ENCODE measurements at places on chromosomes 2 and 18. TPM values are rescaled to one million over a fixed set of nuclear protein-coding genes. Genes with fewer than 3 reads are reported as not detected.
A peak's percentile ranks its signal among the peaks of the same experiment; 100 is the strongest.

DNA sequence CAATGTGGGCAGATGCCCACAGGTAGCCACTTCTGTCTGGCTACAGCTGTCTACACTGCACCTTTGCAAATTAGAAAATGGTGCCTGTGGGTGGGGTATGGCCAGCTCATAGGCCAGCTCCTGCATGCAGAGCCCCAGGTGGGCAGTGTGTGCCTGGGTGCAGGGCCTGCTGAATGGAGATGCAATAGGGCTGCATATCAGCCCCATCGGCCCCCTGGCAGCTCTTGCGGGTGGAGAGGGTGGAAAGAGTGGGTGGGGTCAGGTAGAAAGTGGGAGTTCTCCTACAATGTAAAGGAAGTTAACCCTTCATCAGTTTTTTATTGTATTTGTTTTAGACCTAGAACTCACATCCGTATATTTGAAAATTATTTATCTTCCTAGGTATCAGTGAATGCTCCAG is 37.1 kb downstream of the FBLN7 start:
- DNase-seq: no peak

- peak; percentile 88 for DNase-seq
Observed at GRCh38 chr2:111694700-111695101, 189.3 kb downstream of the ANAPC1 start.

DNA sequence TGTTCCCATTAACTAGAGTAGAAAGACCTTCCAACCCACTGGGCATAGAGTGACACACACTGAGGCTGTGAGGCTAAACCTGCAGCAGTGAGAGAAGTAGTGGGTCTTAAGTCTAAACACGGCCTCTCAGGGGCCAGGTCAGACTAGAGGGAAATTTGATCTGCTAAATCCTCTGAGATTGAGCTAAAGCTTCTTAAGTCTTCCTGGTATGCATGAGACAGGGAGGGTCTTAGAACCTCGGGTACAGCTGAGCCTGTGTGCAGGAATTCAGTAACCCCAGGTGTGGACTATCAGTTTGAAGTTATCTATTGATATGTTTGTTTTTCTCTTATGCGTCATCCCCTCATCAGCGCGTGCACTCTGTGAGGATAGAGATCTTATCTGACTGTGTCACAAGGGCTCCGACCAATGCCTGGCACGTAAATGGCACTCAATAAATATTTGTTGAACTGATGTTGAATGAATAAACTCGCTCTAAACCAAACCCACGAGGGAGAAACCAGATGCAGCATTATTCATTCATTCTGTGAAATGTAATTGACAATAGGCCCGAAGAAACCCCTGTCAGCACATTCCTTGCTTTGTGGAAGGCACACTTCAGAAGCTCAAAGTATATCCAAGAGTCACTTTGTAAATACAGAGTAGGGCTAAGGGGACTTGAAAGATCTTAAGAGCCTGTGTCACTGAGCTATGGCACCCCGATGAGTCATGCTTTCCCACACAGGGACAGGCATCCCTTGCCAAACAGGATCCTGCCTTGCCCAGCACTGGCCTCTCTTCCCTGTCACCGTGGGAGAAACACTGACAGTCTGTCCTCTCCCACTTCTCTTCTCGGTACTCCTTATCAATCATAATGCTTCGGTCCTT is 21.7 kb upstream of the RAB10 start:
- peak; percentile 73 for DNase-seq

DNA sequence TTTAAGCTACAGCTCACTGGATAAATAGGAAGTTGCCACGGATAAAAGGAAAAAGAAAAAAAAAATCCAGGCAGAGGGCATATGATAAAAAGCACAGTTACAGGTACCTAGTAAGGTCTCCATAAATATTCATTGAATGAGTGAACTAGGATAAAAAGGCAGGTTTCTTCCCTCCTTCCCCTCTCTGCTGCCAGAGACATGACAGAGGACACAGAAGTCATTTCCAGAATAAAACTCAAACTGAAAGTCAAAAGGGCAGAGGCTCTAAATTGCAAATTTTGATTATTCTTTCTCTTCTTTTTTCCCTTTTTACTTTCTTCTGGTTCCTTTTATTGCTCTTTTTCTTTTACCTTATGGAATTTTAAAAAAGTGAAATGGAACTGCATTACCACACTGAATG is 7.7 kb downstream of the CD302 start:
- DNase-seq: no peak

- DNase-seq: peak; percentile 24
Observed at GRCh38 chr2:149561309-149561926, 26.2 kb downstream of the MMADHC start.

GRCh38 chr18:57404345-57404744 is 30.8 kb upstream of the ONECUT2 start:
- no peak for DNase-seq

GRCh38 chr2:133393895-133394294 is 174.4 kb downstream of the NCKAP5 start:
- DNase-seq: no peak

DNA sequence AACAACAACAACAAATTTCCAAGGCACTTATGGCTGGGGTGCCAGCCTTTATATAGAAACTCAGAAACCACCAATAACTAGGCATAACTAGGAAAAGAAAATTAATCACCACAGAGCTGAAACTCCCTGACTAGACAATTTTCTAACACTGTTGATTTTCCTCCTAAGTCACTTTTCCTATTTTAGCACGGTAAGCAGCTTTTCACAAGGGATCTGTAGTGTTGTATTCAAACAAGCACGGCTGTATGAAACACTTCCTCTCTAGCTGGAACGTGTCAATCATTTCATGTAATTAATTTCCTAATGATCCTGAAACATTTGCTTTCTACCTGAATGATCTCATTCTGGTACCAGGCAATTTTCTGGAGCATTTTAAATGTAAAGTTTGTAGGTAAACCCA is 645.0 kb downstream of the IRS1 start:
- no peak for DNase-seq

DNA sequence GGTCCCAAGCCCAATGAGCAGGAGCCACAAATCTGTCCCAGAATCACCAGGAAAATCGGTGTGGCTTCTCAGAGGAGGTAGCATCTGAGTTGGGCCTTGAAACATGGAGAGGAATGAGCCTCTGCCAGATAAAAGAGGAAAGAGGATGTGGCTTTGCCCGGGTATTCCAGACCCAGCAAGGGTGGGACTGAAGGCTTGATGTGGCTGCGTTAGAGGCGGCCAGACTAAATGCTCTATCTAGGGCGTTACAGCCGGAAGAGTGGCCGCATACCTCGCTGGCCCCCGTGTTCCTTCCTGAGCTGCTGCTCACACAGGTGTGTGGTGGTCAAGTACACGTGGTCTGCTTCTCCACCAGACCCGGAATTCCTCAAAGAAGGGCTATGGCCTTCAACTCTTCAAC is 33.9 kb upstream of the POMC start:
- DNase-seq: no peak

GRCh38 chr2:240581811-240582210 is 4.7 kb upstream of the CAPN10 start:
- DNase-seq: no peak

- DNase-seq: peak; percentile 68
Observed at GRCh38 chr18:49277395-49278036, 182.9 kb downstream of the DYM start.

GRCh38 chr2:85596026-85596333 is 435 bp downstream of the RNF181 start:
- no peak for DNase-seq

DNA sequence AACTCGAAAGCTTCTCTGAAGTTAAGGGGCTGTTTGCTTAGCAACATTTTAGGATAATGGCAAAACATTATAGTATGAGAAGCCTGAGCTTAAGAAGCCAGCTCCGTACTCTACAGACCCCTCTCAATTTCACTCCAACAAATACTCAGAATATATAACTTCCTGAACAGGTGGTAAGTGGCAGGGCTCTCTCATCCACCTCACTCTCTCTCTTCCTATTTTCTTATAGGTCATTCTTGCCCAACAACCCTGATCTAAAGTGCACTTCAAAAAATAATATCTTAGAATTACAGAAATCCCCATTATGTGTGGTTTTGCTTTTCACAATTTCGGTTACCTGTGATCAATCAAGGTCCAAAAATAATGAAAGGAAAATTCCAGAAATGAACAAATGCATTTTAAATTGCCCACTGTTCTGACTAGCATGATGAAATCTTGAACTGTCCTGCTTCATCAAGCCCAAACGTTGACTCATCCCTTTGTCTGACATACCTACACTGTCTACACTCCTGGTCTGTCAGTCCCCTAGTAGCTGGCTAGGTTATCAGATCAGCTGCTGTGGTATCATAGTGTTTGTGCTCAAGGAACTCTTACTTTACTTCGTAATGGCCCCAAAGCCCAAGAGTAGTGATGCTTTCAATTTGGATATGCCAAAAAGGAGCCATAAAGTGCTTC is 122.8 kb upstream of the COL5A2 start:
- DNase-seq: peak; percentile 26

- no peak for DNase-seq
Observed at GRCh38 chr2:16626997-16627605, 38.5 kb downstream of the CYRIA start.

DNA sequence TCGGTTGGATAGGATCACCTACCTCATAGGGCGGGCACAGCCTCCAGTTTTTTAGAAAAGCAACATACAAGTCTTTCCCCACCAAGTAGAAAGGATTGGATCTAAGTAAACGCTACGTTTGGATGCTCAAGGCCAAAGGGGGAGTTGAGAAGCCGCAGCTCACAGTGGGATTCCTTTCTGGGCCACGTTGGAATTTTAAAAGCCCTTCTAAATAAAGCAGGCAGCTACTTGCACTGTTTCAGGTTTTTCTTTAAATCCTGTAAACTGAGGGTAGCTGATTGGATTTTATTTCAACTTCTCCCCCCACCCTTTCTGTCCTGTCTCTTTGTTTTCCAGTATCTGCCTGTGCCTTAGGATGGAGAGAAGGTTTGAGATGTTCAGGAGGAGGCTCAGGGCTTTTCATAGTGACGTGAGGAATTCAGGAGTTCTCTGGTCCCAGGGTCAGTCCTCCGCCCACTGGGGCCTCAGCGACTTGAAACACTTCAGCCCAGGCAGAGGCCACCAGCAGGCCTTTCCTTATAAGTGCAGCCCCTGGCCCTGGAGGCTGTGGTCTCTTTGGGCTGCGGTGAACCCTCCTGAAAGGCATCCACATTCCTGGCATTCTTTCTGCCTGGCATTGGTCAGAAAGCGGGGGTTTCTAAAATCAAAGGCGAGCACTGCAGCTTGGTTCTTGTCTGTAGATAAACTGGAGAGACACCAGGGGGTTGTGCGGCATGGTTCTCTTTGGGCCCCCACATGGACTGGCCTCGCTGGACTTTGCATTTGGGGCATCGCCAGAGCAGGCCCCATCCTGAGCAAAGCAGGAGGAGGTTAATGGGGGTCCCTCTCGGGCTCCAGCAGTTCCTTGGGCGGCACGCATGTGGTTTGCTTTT is 44.5 kb downstream of the SH3BP4 start:
- peak; percentile 82 for DNase-seq

GRCh38 chr2:72117718-72118117 is 29.9 kb downstream of the CYP26B1 start:
- DNase-seq: no peak

DNA sequence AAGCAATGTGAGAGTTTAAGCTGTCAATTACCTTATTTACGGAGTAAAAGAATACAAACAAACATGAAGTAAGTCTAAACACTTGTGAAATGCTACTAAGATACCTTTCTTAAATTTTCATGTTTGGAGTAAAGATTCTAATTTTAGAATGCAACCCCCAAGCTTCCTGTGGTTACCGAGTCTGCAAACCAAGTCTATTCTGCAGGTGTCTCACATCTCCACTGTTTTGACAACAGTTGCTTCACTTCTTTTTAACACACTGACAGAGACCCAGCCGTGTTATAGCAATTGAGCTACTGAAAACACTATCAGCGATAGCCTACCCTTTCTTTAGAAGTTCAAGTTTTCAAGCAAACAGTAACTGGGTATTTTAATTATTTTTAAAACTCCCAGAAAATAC is 608.3 kb downstream of the ERBB4 start:
- peak; percentile 17 for DNase-seq

DNA sequence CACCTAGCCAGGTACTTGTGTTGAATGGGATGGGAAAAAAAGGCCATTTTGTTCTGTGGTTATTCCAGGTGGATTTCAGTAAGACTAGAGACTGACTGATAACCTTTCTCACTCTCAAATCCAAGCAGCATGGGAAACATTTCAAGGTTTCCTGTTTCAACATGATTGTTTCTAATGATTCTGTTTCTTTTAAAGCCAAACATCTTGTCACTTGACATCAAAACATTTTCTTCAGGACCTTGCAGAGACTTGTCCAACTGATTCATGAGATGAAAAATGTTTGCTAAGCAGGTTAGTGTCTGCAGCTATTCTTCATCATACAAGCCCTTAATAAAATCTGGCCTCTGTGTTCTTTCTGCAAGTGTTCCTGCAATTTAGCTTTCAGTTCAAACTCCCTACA is 456.5 kb upstream of the CWC22 start:
- no peak for DNase-seq

- no peak for DNase-seq
Observed at GRCh38 chr2:118878531-118879149, 31.2 kb upstream of the EN1 start.

DNA sequence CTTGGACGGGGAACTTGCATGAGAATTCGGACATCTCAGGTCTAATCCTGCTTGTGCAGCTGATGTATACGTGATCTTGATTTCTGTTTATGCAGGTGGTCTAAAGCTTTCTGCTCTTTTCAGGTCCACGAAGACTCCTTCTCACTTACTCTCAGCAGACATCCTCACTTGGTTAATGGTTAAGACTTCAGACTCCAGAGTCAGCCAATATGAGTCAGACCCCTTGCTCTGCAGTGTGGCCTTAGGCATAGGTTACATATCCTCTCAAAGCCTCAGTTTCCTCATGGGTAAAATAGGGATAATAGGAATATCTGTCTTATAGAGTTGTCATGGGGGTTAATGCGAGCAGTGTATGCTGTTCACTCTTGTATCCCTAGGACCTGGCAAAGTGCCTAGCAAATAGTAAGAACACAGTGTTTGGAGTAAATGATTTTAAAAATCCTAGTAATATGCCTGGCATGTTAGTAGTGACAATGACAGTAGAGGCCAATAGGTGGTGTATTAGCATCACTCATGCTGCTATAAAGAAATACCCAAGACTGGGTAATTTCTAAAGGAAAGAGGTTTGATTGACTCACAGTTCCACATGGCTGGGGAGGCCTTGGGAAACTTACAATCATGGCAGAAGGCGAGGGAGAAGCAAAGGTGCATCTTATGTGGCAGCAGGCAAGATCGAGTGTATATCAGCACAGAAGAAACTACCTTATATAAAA is 42.3 kb downstream of the XRCC5 start:
- DNase-seq: peak; percentile 14

GRCh38 chr2:9809448-9810088 is 33.7 kb upstream of the TAF1B start:
- no peak for DNase-seq

- no peak for DNase-seq
Observed at GRCh38 chr18:10201659-10202058, 252.8 kb upstream of the APCDD1 start.

GRCh38 chr2:205683502-205684367 is 1.4 kb downstream of the NRP2 start:
- DNase-seq: no peak

Gene TTL
- total RNA-seq: 48.5 TPM

Gene ERCC3
- 46.0 TPM for total RNA-seq

Gene GCG
- total RNA-seq: not detected

Gene CCNYL1
- 5.0 TPM for total RNA-seq

Gene PPM1B
- 22.6 TPM for total RNA-seq

Gene FBXO48
- total RNA-seq: 0.73 TPM

Gene ARPC2
- 422 TPM for total RNA-seq

Gene TGFA
- total RNA-seq: 25.8 TPM

Gene LRRC30
- total RNA-seq: not detected

Gene NT5DC4
- total RNA-seq: not detected

Gene CCDC102B
- total RNA-seq: 0.19 TPM

Gene IL1RL2
- not detected for total RNA-seq

Gene LTBP1
- total RNA-seq: 40.5 TPM

Gene ACTG2
- total RNA-seq: not detected

Gene ABHD3
- 3.8 TPM for total RNA-seq

Gene MARCO
- total RNA-seq: 0.32 TPM
